ENCODE measurements at places on chromosomes 16 and 17. TPM values are rescaled to one million over a fixed set of nuclear protein-coding genes. Genes with fewer than 3 reads are reported as not detected.
A peak's percentile ranks its signal among the peaks of the same experiment; 100 is the strongest.

The CRYBA1 gene
- total RNA-seq: not detected

The MGAT5B gene
- 8.2 TPM for total RNA-seq

The STX1B gene
- 7.2 TPM for total RNA-seq

The NUDT7 gene
- total RNA-seq: 5.6 TPM

The AXIN2 gene
- 28.2 TPM for total RNA-seq

The CCT6B gene
- 0.94 TPM for total RNA-seq

The C17orf107 gene
- 3.6 TPM for total RNA-seq

The KRT15 gene
- total RNA-seq: 0.03 TPM

The KRT17 gene
- total RNA-seq: 0.63 TPM

GRCh38 chr16:3578121-3578520 lies 918 bp upstream of the NLRC3 start:
- H3K4me1 ChIP-seq: no peaks in the 10 kb centered on the region
- no peaks in the 10 kb centered on the region for H3K36me3 ChIP-seq
- no peak overlapping the region for H3K27ac ChIP-seq
- no peak for DNase-seq
- H3K4me3 ChIP-seq: no peak overlapping the region
- no peaks in the 10 kb centered on the region for H3K27me3 ChIP-seq

GRCh38 chr16:78805556-78805955 lies 706.1 kb downstream of the WWOX start:
- no peaks in the 10 kb centered on the region for H3K4me1 ChIP-seq
- no peaks in the 10 kb centered on the region for H3K27me3 ChIP-seq
- DNase-seq: no peak
- H3K36me3 ChIP-seq: no peaks in the 10 kb centered on the region

DNA sequence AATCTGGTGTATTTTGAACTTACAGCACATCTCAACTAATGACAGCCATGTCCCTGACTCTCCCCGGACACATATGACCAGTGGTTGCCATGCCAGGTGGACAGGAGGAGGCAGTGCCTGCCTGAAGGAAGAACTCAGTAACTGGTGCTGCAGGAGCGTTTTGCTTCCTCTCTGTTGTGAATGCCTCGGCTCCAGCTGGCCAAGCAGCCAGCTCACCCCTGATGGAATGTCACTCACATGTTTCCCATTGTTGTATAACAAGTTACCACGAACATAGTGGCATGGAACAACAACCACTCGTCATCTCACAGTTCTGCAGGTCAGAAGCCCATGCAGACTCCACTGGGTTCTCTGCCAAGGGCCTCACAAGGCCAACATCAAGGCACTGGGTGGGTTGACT lies 20.1 kb upstream of the IRF8 start:
- H3K27me3 ChIP-seq: no peaks in the 10 kb centered on the region
- no peaks in the 10 kb centered on the region for H3K36me3 ChIP-seq
- no peak overlapping the region for H3K4me3 ChIP-seq
- no peaks in the 10 kb centered on the region for H3K4me1 ChIP-seq

DNA sequence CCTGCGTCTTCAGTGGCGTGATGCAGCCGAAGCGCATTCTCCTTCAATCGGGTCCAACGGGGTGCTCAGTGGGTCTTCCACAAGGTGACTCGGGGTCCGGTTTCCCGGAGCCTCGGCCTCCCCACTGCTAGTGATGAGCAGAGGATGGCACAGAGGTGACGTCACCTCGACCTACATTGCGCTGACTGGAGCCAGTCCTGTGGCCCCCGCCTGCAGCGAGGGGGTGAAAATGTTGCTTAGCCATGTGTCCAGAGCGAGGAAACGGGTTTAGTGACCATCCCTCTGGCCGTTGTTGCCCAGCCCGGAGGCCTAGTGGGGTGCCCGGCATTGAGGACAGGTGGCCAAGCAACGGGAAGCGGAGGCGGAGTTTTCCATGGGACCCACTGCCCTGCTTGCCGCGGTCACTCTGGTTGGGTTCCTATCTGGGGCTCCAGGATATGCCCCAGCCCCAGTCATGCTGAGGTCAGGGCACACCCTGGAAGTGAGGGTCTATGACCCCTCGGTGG lies 190.6 kb upstream of the CIBAR2 start:
- H3K27me3 ChIP-seq: no peaks in the 10 kb centered on the region
- H3K4me3 ChIP-seq: no peak overlapping the region
- no peak for DNase-seq
- no peak overlapping the region for H3K27ac ChIP-seq

DNA sequence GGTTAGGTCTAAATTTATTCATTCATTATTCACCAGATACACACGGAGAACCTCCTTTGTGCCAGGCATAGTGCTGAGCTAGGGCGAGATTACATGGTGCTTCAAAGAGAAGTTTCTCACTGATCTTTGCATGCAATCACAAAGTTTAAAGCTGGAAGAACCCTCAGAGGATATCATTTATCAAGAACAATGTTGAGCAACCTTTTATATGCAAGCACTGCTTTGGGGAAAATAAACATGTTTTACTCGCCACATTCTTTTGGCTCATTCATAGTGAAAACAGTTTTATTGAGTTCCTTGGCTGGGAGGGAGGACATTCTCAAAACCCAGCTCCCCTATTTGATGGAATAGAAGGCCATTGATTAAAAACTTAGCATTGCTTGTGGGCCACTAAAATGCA lies 49.8 kb upstream of the XYLT1 start:
- H3K27ac ChIP-seq: no peak overlapping the region
- H3K4me3 ChIP-seq: no peak overlapping the region
- H3K36me3 ChIP-seq: no peaks in the 10 kb centered on the region
- H3K27me3 ChIP-seq: no peaks in the 10 kb centered on the region
- DNase-seq: no peak

DNA sequence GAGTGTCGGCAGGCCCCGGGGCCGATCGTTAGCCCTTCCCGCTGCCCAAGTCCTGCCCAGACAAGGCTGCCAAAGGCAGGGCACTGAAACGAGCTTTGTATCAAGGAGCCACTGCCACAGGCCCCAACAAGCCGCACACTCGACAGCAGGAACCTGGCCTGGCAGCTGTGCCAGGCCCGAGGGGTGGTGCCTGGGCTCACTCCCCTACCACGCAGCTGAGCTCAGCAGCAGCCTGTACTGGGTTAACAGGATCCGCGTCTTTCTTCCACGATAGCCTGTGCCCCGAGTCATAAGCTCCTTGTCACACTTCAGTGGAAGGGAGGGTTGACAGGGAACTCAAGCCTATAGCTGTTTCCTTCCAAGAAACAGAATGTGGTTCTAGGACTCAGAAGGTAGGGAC lies 87.9 kb downstream of the ABR start:
- DNase-seq: no peak
- no peak overlapping the region for H3K27ac ChIP-seq
- H3K27me3 ChIP-seq: no peaks in the 10 kb centered on the region
- no peaks in the 10 kb centered on the region for H3K36me3 ChIP-seq

DNA sequence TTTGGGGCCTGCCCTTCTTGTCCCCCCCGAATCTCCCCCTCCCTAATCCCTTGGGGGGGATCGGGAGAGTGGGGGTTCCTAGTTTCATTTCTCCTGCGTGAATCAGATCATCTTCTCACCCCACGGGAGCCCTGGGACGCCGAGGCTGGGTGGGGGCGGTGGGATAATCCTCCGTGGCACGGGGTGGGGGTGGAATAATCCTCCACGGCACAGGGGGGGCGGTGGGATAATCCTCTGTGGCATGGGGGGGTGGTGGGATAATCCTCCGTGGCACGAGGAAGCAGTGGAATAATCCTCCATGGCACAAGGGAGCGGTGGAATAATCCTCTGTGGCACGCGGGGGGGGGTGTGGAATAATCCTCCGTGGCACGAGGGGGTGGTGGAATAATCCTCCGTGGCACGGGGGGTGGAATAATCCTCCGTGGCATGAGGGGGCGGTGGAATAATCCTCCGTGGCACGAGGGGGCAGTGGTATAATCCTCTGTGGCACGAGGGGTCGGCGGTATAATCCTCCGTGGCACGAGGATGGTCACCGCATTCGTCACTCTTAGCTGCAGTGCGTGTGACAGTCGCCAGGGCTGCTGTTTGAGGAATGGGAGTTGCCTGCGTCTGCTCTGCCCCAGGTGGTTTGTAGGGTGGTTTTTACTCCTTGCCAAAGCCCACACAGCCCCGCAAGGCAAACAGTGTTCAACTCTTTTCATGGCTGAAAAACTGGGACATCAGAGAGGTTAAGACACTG lies 156.9 kb downstream of the LAT start:
- H3K27ac ChIP-seq: no peak overlapping the region
- no peaks in the 10 kb centered on the region for H3K27me3 ChIP-seq
- H3K4me1 ChIP-seq: no peaks in the 10 kb centered on the region
- no peak overlapping the region for H3K4me3 ChIP-seq
- no peaks in the 10 kb centered on the region for H3K36me3 ChIP-seq

GRCh38 chr16:27400751-27401620 lies 988 bp upstream of the IL21R start:
- H3K4me1 ChIP-seq: no peaks in the 10 kb centered on the region
- H3K27ac ChIP-seq: no peak overlapping the region
- no peak for DNase-seq
- no peak overlapping the region for H3K4me3 ChIP-seq

DNA sequence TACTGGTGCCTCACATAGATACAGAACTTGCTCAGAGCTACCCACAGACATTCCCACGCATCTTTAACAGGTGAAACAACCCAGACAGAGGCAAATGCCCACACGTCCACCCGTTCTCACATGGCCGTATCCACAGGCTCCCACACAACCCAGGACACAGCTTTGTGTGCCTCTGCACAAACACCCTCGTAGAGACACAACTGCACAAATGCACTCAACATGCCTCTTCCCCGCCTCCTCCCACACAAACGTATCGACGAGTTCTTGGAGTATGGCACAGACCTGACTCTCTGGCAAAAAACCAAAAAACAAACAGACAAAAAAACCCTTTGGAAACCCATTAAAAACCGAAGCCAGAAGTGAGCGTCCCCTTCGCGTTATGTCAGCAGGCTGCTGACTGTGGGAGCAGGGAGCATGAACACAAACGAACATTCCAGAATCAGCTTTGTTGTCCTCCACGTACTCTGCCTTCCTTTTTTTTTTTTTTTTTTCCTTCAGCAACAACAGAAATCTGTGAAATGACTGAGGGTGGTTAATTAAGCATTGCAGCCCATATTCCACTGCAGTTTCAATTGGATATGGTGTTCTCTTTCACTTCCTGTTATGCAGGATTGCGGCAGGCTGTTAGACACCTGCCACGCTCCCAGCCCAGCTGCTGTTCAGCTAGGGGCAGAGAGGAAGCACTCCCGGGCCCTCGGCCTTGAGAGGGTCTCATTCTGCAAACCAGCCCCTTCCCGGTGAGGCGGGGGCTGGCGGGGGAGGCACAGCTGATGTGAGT lies 313.7 kb downstream of the MAF start:
- H3K36me3 ChIP-seq: no peaks in the 10 kb centered on the region
- H3K27ac ChIP-seq: no peak overlapping the region
- peak; percentile 42 for DNase-seq

DNA sequence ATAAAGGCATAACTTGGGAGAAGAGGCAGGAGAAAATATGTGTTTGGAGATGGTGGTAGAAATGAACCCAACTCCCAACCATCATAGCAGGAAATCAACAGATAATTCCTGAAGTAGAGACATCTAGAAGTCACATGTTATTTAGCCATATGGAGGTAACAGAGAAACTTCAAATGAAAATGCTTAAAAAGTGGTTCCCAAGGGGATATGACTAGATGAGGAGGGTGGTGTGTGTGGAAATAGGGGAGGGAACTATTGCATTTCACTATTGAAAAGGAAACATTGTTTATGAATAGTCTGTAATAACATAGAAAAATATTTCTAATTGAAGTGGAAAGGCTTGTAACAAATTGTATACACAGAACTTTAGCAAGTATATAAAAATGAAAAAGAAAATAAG lies 412.0 kb downstream of the SHISA9 start:
- H3K4me1 ChIP-seq: peaks cover 4% of the 10 kb centered on the region
- H3K27me3 ChIP-seq: no peaks in the 10 kb centered on the region
- no peak for DNase-seq
- H3K4me3 ChIP-seq: no peak overlapping the region
- no peak overlapping the region for H3K27ac ChIP-seq
- no peaks in the 10 kb centered on the region for H3K36me3 ChIP-seq

DNA sequence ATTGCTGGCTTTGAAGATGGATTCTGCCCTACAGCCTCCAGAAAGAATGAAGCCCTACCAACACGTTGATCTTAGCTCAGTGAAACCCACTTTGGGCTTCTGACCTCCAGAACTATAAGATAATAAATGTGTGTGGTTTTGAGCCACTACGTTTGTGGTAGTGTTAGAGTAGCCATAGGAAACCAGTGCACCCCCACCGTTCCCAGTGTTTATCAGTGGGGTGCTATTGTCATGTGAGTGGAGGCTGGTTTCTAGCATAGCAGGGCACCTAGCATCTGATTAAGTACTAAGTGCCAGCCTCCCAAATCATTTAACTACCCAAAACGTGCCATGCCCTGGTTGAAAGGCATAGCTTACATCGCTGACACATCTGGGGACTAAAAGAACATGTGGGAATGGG lies 423.9 kb downstream of the UTP18 start:
- H3K27me3 ChIP-seq: no peaks in the 10 kb centered on the region
- H3K4me3 ChIP-seq: no peak overlapping the region
- no peak overlapping the region for H3K27ac ChIP-seq
- H3K4me1 ChIP-seq: peaks cover 6% of the 10 kb centered on the region

DNA sequence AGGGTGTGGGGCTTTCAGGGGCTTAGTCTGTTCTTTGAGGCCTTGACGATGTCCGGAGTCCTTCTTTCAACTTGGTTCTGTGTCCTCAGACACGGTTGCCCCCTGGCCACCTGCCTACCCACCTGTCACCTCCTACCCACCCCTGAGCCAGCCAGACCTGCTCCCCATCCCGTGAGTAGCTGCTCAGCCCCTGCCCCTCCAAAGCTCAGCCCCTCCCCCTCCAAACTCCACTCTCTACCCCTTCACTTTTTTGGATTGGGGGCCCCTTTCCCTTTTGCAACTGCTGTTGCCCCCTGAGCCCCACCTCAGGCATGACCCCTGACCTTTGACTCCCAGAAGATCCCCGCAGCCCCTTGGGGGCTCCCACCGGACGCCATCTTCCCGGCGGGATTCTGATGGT lies 1.2 kb downstream of the LAT start:
- DNase-seq: no peak
- H3K27me3 ChIP-seq: no peaks in the 10 kb centered on the region
- no peak overlapping the region for H3K4me3 ChIP-seq
- H3K36me3 ChIP-seq: 0 out of 2 replicates have a peak, but pooled peaks cover 4% of the 10 kb centered on the region

GRCh38 chr17:13919818-13920217 lies 149.5 kb upstream of the COX10 start:
- no peak for DNase-seq
- H3K27ac ChIP-seq: no peak overlapping the region
- no peaks in the 10 kb centered on the region for H3K27me3 ChIP-seq

DNA sequence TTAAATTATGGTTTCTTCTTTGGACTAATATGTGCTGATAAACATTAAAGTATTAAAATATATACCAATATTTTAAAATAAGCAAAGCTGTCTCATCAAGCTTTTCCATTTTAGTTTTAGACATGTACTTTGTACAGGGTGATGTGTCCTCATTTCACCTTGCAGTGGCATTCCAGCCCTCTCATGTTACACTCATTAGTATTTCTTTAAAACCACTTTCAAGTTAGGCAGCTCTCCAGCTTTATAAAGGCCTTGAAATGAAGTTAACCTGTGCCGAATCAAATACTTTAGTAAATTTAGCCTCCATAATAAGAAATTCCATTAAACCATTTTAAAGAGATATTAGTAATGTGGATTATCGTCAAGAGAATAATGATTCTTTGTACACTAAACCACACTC lies 107.6 kb upstream of the HLF start:
- DNase-seq: no peak
- H3K27me3 ChIP-seq: no peaks in the 10 kb centered on the region
- no peak overlapping the region for H3K27ac ChIP-seq
- no peaks in the 10 kb centered on the region for H3K4me1 ChIP-seq
- H3K4me3 ChIP-seq: no peak overlapping the region

- no peaks in the 10 kb centered on the region for H3K27me3 ChIP-seq
- no peak overlapping the region for H3K27ac ChIP-seq
- no peak for DNase-seq
- peaks cover 10% of the 10 kb centered on the region for H3K4me1 ChIP-seq
- H3K36me3 ChIP-seq: no peaks in the 10 kb centered on the region
Observed at GRCh38 chr16:4213737-4214136, 28.1 kb downstream of the SRL start.
